Esophagus squamous epithelium (tissue), 5 donors: ENCODE measurements at places on chromosomes 11 and 22.

DNA sequence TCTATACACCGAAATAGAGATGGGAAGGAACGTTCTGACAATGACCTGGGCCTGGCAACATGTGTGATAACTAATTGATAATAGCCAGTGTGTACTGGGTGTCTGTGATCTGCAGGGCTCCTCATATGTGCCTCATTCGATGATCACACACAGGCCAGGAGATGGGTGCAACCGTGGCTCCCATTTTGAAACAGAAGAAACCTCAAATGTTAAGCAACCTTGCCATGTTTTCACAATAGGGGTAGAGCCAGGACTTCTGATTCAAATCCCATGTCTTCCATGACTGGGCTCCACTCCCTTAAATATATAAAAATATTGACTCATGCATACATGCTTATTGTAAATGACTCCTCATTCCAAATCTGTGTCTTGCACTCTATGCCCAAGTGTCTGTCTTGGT is 11.1 kb downstream of the APOL3 start:
- DNase-seq, result no peak

GRCh38 chr11:76770642-76771445 is 12.3 kb upstream of the TSKU start:
- no peak for DNase-seq

GRCh38 chr11:129721685-129722084 is 94.0 kb upstream of the TMEM45B start:
- no peak for DNase-seq

DNA sequence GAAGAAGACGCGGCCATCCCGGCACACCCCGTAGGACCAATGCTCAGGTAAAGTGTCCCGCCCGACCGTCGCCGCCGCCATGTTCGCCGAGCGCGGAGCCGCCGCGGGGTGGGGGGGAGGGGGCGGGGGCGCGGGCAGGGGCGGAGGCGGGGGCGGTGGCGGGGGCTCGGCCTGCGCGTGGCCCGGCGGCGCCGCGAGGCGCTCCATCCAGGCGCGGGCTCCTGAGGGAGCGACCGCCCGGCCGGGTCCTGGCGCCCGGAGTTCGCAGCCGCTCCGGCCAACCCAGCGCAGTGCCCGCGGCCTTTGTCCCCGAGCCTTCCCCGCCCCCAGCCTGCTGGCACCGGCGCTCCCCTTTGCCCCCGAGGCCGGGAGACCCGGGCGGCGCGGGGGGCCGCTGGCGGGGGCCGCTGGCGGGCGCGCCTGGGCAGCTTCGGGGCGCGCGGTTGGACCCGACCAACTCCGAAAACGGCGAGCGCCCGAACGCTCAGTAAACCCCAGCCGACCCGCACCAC is at the start of gene PLEKHA7:
Gene PLEKHA7 (minus strand): TSS at position 94 of the 512 bp plus-strand sequence. CDS start 13 bp downstream, at position 81.
- DNase-seq, result no peak

DNA sequence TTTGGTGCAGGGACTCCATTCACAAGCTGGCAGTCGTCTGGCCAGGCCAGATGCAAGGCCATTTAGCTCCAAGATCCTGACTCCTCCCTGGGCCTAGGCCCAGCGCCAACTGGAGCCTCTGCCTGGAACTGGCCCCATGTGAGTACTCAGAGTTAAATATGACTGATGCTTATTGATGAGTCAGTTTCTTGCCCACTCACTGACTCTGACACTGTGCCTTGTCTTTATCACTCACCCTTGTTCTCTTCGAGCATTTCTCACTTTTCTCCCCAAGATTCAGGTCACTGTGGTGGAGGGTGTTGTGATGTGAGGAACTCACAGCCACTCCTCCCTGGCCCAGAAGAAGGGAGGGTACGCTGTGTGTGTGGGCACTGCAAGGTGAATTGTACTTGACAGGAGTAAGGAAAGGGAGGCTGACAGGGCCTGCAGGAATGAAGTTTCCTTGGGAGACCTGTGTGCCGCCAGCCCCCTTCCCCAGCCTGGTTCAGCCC is 23.2 kb upstream of the ST3GAL4 start:
- no peak for DNase-seq

DNA sequence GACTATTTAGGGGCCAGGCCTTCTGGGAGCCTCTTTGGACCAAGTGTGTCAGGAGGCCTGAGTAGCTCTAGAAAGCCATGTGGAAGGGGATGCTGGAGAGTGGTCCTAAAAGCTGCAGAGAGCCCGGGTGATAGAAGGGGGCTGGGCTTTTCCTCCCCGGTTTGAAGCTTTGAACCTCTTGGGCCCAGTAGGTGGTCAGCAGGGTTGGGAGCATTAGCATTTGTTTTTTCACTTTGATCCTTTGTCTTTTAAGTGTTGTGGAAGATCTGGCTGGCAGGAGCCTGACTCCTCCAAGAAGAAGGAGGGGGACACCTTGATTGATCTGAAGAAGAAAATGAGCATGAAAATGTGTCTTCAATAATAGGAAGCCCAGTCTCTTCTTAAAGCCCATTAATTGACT is 596.6 kb downstream of the INSC start:
- DNase-seq, result no peak

GRCh38 chr11:68504432-68505066 is 44.0 kb downstream of the PPP6R3 start:
- no peak for DNase-seq

GRCh38 chr22:17366830-17367229 is 2.4 kb upstream of the CECR2 start:
- DNase-seq, result no peak

- DNase-seq, result peak; percentile 2
Observed at GRCh38 chr11:112588252-112588694, 327.6 kb upstream of the PLET1 start.

GRCh38 chr11:70317581-70318305 is 47.3 kb downstream of the PPFIA1 start:
- DNase-seq, result no peak

DNA sequence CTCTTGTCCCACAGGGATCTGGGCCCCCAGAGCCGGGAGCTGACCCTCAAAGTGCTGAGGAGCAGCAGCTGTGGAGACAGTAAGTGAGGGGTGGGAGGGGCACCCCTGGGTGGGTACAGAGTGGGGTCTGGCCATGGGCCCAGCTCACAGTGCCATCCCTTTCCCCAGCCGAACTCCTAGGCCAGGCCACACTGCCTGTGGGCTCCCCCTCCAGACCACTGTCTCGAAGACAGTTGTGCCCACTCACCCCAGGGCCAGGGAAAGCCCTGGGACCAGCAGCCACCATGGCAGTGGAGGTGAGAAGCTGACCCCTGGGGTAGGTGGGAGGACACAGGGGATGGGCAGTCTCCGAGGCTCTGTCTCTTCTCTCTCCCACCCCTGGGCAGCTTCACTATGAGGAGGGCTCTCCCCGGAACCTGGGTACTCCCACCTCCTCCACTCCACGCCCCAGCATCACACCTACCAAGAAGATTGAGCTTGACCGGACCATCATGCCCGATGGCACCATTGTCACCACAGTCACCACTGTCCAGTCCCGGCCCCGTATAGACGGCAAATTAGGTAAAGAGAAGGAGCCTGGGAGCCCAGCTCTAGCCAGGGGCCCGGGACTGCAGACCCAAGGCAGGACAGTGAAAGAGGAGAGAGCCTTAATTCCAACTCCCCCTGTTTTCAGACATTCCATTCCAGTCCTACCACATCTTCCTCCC is 5.3 kb downstream of the C2CD2L start:
- no peak for DNase-seq

DNA sequence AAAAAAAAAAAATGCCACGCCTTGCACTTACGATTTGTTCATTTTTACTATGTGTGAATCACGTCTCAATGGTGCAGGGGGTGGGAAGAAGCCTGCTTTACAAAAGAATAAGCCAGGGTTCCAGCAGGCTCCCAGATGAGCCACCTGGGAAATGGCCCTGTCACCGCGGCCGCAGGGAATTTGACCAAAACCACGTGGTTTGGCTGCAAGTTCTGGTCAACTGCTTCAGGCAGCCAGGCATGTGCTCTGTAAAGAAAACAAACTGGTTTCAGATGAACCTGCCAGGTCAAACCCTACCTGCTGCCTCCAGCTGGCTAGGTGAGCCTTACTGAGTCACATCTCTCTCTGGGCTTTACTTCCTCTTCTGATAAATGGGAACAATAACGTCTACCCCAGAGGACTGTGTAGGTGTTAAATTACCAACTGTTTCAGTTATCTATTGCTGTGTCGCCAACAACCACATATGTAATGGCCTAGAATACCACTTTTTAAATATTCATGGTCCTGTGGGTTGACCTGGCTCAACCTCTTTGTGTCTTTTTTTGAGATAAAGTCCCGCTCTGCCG is 30.5 kb upstream of the GCAT start:
- DNase-seq, result no peak

GRCh38 chr11:121318848-121319834 is 26.6 kb downstream of the SC5D start:
- no peak for DNase-seq

DNA sequence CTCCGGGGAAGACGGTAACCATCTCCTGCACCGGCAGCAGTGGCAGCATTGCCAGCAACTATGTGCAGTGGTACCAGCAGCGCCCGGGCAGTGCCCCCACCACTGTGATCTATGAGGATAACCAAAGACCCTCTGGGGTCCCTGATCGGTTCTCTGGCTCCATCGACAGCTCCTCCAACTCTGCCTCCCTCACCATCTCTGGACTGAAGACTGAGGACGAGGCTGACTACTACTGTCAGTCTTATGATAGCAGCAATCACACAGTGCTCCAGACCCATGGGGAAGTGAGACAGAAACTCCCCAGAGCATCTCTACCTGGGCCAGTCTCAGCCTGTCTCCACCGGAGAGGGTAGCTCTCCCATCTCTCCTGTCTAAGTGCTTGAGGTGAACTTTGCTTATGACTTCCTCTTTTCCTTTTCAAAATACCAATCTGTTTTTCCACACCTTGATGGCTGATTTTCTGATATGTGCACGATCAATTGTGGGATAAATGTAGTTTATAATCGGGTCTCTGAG is 48.5 kb upstream of the VPREB1 start:
- DNase-seq, result no peak

DNA sequence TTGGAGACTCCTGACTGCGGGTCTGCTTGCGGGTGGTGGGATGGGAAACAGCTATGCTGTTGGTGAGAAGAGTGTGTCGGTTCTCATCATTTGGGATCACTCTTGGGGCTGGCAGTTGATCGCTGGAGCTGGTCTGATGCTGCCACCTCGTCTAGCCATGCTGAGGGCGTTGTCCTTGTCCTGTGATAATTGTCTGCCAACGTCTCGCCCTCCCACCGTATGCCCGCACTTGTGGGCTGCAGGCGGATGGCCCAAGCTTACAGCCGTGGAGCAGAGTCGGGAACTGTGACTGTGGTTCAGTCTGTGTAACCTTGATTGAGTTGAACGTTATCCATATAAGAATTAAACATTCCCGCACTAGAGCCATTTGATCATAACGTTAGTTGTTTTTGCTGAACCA is 204.4 kb downstream of the TBC1D22A start:
- no peak for DNase-seq
